ENCODE measurements at places on chromosomes 12 and 14.

DNA sequence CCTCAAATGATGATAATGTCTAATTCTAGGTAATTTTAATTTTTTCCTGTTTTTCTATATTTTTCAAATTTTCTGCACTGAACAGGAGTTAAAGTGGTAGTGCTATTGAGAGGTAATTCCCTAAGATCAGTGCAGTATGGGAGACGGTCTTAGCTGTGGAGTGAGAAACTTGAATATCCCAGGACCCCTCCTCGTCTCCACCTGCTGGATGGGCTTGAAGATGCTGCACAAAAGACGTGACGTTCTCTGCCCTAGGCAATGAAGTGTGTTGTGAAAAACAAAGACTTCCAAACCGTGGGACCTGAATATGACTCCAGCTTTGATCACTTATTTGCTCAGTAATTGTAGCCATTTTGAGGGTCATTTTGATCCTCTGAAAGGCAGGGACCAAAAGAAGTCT is 298.1 kb downstream of the VRK1 start:
- DNase-seq: no peak

GRCh38 chr14:89673512-89674225 is 256.6 kb upstream of the FOXN3 start:
- DNase-seq: no peak

GRCh38 chr12:124240493-124240892 is 54.4 kb upstream of the RFLNA start:
- peak; percentile 9 for DNase-seq

DNA sequence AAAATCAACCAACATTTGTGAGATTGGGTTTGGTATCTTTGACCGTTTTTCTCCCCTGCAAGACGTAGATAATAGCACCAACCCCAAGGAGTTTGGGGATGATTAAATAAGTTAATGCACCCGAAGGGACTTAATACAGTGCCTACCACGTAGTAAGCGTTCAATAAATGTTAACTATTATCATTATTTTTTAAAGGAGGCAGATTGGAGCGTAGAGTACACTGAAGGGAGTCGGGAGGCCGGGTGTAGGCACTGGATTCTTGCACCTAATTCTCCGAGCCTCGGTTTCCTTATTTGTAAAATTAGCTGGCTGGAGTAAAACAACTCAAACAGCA is 367 bp upstream of the FRS2 start:
- no peak for DNase-seq

- DNase-seq: no peak
Measured at GRCh38 chr14:50116966-50117365, 594 bp upstream of the VCPKMT start.

DNA sequence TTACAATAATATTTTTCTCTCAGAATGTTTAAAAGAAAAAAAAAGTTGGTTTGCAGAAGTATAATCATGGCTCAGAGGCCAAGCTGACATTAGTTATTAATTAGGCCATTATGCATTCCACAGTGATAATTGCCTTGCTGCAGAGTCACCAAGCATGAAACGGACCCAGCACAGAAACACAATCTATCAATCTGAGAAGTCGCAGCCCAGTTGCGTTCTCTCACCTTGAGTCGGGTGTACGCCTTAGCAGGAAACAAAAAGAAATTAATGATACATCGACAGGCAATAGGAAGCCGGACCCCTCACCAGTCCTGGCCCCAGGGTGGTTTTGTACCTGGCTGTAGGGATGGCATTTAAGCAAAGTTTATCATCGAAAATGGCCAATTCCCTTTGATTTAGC is 129.7 kb downstream of the PHETA1 start:
- DNase-seq: no peak

DNA sequence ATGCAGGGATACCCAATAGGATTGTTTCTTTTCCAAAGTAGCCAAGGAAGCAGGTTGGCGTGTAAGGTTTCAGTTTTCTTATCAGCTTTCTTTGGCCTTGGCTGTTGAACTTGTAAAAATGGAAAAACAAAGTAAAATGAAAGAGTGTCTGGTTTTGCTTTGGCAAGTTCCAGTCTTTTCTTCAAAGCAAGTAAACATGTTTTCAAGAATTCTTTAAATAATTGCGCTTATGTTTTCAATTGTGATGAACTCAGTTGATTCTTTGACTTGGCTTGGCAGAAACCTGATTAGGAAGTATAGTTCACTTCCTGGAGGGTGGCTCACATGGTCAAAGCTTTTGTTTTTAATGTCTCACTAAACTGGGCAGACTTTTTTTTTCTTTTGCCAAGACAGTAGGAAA is 112.2 kb upstream of the USP44 start:
- no peak for DNase-seq

DNA sequence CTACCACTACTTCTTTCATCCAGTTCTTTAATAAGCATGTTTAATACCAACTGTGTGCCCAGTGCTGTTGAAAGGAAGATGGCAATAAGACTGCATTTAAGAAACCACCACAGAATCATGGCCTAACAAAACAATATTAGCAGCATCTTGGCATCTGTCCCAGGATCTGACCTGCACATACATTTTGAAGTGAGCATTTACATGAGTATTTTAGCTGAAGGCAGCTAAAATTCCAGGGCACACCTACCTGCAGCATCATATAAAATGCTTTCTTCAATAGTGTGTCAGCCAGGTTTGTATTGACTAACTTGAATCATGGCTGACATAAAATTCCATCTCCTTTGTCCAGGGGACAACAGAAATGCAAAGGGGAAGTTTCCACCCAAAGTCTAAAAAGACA is 65.0 kb upstream of the ARHGAP5 start:
- no peak for DNase-seq

GRCh38 chr14:89252887-89253532 is 164.0 kb downstream of the FOXN3 start:
- DNase-seq: no peak

DNA sequence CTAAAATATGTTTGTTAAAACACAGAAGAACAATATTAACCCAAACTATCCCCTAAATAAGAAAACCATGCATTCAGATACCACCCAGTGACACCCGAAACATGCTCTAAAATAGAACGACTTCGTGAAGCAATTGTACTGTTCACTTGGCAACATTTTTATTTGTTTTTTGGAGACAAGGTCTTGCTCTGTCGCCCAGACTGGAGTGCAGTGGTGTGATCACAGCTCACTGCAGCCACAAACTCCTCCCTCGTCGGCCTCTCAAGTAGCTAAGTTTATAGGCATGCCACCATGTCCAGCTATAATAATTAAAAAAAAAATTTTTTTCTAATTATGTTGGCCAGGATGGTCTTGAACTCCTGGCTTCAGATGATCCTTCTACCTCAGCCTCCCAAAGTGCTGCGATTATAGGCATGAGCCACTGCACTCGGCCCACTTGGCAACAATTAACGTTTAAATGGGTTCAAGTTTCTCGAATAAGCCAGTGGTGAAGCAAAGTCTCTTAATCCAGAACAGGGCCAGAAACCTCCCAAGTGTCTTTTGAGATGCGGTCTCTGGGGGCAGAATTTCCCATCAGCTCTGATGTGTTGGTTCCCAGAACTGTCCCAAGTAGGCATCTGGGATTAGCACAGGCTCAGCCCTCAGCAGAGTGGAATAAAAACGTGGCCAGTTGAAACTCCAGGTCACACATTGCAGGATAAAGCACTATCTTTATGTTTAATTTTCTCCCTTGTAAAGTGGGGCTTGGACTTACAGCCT is 74.5 kb downstream of the TMCC3 start:
- DNase-seq: no peak

DNA sequence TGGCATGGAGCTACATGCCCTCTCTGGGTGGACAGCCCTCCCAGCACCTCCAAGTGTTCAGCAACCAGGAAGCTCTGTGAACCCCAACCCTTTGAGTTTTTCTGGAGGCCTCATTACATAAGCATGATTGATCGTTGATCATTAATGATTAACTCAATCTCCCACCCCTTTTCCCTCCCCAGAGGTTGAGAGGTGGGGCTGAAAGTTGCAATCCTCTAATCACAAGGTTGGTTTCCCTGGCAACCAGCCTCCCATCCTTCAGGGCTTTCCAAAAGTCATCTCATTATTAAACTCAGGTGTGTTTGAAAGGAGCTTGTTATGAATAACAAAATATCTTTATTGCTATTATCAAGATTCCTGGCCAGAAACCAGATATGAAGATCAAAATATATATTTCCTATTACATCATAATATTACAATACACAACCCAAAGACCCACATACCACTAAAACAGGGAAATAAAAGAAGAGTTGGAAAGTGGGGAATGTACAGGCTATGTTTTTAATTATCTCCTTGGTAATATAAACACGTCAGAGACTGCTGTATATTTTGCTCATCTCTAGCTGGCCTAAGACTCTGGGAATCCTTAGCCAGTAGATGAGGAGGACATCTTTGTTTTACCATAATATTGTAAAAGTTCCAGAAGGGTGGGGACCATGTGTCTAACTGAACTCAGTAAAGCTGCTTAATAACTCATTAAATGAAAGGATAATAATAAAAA is 73.6 kb downstream of the SSPN start:
- DNase-seq: no peak

DNA sequence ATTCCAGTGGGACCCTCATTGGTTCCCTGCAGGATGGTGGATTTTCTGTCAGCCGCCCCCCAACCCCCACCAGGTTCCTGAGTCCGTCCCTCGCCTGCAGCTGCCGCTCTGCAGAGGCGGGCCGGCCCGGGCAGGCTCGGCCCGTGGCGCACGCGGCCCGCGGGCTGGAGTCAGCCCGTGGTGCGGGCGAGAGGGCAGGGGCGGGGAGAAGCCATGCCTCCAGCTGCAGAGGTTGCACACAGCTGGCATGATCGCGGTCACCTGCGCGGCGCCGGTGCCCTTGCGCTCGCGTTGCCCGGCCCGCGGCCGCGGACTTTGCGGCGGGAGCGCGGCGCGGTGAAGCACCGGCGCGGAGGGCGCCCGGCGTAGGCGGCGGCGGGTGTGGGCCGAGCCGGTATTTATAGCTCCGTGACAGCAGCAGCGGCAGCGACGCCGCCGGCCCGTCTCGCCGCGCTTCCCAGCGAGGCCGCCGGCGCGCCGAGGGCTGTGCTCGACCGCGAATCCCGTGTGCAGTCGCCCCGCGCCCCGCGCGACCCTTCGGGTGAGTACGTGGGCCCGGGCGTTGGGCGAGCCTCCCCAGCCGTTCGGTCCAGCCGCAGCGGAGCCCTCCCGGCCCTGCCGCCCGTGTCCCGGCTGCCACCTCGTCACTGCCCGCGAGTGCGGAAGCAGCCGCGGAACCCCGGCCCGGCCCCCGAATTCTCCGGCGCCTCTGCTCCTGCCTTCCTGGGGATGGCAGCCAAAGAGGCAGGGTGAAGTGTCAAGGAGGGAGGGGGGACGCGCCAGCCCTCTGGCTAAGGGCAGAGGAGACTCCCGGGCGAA is at the start of gene TMEM117:
Gene TMEM117, plus strand, starts transcription at position 426 of the 819 bp plus-strand sequence.
- DNase-seq: peak; percentile 85

GRCh38 chr14:33052943-33053342 is 114.3 kb downstream of the NPAS3 start:
- DNase-seq: no peak

DNA sequence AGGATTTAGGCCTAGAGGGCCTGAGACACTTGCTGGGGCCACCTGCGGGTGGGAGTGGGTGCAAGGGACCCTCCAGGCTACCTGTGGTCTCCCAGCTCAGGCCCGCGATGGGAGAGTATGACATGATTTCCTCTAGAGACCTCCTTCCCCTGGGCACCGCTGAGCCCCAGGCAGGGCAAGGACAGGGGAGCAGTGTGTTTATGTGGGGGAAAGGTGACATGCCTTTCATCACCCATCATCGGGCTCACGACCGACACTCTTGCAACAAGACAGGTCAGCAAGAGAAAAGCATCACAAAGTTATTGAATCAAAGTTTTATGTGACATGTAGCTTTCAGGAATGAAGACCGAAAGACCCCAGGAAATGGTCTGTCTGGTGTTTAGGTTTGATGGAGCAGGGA is 19.9 kb downstream of the SH2B3 start:
- no peak for DNase-seq

DNA sequence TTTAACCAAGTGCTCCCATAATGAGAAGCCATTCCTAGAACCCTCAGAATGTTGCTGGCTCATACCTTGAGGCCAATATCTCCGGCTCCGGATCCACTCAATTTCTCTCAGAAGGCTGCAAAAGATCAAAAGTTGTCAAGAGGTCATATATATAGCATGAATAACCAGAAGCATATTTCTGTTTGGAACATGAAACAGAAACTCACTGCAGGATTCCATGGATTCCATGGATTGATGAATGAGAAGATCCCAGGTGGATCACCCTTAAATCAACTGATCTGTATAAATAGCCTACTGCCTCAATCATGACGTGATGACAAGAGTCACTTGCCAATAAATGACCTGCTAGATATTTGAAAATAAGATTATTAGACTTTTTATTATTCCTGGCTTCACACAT is 3.3 kb upstream of the NT5DC3 start:
- no peak for DNase-seq

- peak; percentile 90 for DNase-seq
Measured at GRCh38 chr14:22536853-22537338, 52.1 kb downstream of the DAD1 start.

GRCh38 chr12:41011939-41012338 is 176.2 kb upstream of the PDZRN4 start:
- DNase-seq: no peak

GRCh38 chr14:63292805-63293204 is 25.9 kb downstream of the GPHB5 start:
- no peak for DNase-seq

- no peak for DNase-seq
Measured at GRCh38 chr14:48563489-48563888, 888.1 kb upstream of the MDGA2 start.

- DNase-seq: no peak
Measured at GRCh38 chr14:63638493-63638892, 3.2 kb downstream of the WDR89 start.

- DNase-seq: no peak
Measured at GRCh38 chr12:89862511-89863445, 154.1 kb upstream of the ATP2B1 start.

- DNase-seq: no peak
Measured at GRCh38 chr14:89415159-89415558, 1.9 kb downstream of the FOXN3 start.

- DNase-seq: no peak
Measured at GRCh38 chr14:65753061-65753460, 340.5 kb downstream of the FUT8 start.

- no peak for DNase-seq
Measured at GRCh38 chr12:52942066-52942900, 6.6 kb upstream of the KRT18 start.

DNA sequence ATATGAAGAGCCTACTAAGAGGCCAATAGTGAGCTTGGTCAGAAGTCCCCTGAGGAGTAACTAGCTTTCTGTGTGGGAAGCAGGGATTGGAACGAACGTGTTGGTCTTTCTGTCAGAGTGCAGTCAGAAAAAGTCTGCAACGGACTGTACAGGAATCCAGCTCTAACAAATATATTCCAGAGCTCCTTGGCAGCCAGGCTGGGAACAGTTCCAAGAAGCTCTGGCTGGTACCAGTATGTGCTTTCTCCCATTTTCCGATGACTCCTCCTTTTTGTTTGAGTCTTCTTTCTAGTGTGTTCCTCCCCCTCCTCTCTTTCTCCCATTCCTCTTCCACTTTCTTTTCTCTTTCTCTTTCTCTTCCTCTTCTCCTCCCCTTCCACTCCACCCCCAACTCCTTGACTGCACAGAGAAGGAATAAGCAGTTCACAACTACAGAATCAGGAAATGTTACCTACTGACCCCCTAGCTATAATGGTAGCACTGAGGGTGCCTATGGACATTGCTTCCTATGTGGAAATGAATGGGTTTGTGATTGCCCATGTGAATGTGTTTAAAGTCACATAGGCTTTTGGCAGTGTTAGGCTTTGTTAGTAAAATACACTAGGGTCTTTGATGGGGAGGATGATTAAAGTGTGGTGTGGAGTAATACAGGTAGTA is 59.9 kb downstream of the TTLL5 start:
- peak; percentile 79 for DNase-seq
